Subcutaneous preadipocyte (primary cell): ENCODE measurements at places on chromosomes 5 and 9. TPM values are rescaled to one million over a fixed set of nuclear protein-coding genes. Genes with fewer than 3 reads are reported as not detected.

The CNTNAP3B gene
- total RNA-seq = not detected in 2 replicates

The RNF180 gene
- 0.37 and 0.59 TPM in 2 replicates for total RNA-seq

The ADAMTS2 gene
- total RNA-seq = 37.9 and 39.7 TPM in 2 replicates

The TRIM36 gene
- under 0.01 and 0.39 TPM in 2 replicates for total RNA-seq

The PCDHGA7 gene
- total RNA-seq = 1.8 and 2.5 TPM in 2 replicates
